CMK (cell line): ENCODE measurements at places on chromosomes 12 and 14.

GRCh38 chr12:96419576-96420276 lies 19.5 kb upstream of the CDK17 start:
- no peak for DNase-seq

DNA sequence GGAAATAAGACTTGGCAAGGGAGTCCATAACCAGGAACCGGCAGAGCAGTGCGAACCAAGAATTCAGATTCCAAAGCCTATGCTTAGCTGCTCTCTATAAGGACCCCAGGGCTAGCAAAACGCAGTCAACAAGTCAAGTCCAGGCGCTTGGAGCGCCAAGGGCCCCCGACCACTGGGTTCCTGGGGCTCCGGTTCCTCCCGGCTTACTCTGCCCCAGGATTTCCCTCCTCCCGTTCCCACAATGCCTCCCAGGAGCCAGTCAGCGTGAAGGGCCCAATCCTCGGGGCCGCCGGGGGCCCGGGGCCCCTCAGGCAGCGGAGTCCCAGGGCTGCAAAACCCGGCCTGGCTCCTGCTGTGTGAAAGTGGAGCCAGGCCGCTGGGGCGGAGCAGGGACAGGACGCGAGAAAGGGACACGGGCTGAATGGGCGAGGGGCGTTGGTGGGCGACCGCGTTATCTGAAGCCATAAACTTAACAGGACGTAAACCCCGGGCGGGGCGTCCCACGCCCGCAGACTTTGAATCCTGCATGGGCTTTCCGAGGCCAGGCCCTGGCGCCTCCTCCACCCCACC lies 1.5 kb downstream of the KRT8 start:
- DNase-seq = no peak

DNA sequence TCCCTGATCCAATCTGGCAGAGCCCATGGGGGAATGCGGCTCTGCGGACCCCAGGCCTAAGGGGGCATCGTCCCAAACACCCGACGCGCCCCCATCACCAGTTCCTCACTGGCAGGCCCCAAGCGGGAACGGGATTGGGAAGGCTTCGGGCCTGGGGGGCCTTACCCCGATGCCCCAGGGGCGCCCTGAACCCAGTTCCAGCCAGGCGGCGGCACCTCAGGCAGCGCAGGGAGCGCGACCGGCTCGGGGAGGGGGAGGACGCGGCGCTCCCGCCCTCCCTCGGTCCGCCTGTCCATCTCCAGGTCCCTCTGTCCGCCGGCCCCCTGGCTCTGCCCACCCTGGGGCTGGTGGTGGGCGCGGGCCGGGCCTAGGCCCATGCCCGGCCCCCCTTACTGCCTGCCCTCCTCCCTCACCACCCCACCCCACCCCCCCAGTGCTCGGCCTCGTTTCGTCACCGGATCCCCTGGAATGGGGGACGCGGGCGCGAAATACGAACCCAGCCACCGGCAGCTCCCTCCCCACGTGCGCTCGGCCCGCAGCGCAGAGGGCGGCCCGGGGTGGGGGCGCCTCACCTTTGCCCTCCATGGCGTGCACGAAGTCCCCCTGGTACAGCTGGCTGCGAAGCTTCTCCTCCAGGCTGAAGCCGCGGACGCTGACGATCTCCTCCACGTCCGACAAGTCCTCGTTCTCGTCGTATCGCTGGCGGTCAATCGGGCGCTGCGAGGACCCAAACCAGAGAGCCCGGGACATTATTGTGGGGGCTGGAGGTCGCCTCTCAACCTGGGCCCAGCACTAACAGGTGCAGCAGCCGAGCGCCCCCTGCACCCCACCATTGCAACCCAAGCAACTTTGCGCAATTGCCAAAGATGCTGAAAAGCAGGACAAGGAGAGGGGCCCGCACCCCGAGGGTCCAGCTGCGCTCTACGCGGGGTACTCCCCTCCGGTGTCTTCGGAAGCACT lies 2.3 kb downstream of the KDM2B start:
- DNase-seq = no peak

GRCh38 chr12:104485651-104486362 lies 29.1 kb downstream of the CHST11 start:
- no peak for DNase-seq
